ENCODE measurements at places on chromosomes 2 and 18.

GRCh38 chr2:64348386-64349130 is 105.4 kb upstream of the LGALSL start:
- DNase-seq, result no peak

DNA sequence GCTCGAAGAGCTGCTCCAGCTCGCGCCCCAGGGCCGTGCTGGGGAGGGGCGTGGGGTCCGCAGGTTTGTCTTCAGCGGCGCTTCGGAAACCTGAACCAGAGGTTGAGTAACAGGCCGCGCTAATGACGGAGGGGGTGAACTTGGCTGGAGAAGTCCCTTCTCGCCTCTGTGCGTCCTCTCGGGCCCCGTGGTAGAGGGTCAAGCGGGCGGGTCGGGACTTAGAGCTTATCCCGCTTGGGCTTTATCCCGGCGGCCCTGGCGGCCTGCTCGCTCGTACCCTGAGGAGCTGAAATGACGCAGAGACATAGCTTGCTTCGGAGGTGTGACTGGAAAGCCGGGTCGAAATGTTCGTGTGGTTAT is 479 bp downstream of the RNMT start:
- peak; percentile 12 for DNase-seq

GRCh38 chr18:46109386-46109785 is 5.2 kb downstream of the HAUS1 start:
- DNase-seq, result no peak

GRCh38 chr2:232900811-232901735 is 31.0 kb downstream of the SNORC start:
- DNase-seq, result no peak

DNA sequence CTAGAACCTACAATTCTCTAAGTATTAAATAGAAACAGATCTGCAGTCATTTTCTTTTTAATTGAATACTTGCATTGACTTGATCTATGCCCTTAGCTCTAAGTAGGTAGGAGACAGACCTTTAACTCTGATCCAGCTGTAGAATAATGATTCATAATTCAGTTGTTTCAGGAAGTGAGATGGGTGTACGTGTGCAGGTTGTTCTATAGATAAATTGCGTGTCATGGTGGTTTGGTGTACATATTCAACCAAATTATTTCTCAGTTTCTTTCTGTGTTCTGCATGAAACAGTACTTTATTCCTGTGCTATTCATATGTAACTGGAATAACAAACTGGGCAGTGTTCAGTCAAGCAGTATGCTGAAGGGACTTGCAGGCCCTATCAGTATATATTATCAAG is 34.3 kb upstream of the CD226 start:
- DNase-seq, result no peak

DNA sequence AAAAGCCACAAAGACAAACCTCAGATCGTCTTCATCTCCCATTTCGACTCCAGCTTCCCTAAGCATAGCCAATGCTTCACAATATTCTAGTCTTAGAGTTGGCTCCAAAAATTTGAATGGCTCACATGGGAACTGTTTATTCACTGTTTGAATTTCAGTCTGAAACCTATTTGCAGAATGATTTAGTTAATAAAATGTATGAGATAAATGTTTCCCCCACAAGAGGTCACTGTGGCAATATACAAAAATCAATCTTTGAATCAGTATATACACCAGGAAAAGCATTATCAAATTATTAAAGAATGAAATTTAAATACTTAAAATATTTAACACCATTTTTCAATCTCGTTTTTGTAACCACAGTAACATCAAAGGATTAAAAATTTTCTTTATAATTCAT is 40.0 kb upstream of the MCM6 start:
- no peak for DNase-seq

DNA sequence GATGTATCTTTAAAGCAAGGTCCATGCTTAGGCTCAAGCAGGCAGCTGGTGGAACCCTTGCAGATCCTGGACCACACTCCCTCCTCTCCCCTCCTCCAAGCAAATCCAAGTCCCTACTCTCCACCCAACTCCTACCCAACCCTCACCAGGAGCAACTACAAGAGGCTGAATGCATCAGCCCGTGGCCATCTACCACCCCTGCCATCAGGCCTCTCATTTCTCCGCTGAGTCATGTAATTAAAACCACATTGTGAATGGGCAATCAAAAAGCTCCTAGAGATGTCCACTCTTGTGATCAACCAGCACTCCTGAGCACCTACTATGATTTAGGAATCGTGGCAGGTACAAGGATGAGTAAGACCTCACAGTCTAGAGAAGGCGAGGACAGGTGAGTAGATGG is 142.2 kb upstream of the CAPN13 start:
- DNase-seq, result no peak

GRCh38 chr18:60246606-60247005 is 126.0 kb downstream of the MC4R start:
- DNase-seq, result no peak

- no peak for DNase-seq
Measured at GRCh38 chr2:209074711-209075110, 349.1 kb upstream of the MAP2 start.

DNA sequence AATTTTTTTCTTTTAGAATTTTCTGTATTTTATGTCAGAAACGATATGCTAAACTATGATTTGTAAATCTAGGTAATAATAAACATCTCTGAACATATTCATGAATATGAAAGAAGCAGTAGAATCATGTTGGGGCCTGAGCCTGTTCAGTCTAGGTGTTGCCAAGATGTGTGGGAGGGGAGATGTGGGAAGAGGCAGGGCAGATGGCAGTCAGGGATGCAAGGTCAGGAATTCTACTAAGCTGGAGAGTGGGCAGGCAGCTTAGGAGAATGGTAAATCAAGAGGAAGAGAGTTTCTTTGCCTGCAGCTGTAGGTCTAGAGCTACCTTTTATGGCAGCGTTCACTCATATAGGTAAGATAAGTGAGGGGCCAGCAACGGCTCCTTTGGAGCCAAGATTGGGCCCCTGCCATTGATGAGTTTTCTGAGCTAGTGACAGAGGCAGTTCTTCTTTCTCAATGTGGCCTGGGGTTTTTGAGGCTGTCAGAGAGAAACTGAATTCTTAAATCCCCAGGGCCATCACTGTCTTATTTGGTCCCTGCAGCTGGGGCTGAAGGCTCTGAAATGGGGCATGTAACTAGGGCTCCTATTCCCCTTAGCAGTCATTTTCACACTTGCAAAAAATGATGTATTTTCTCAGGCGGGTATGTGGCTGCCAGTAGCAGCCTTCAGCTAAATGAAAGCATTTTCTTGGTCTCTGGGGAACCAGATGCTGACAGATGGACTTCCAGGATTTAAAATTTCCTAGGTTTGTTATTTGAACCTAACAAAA is 232.8 kb downstream of the PIK3C3 start:
- no peak for DNase-seq

- DNase-seq, result no peak
Measured at GRCh38 chr2:196079052-196079451, 10.4 kb upstream of the DNAH7 start.

- DNase-seq, result no peak
Measured at GRCh38 chr2:8080063-8080462, 601.8 kb upstream of the ID2 start.

DNA sequence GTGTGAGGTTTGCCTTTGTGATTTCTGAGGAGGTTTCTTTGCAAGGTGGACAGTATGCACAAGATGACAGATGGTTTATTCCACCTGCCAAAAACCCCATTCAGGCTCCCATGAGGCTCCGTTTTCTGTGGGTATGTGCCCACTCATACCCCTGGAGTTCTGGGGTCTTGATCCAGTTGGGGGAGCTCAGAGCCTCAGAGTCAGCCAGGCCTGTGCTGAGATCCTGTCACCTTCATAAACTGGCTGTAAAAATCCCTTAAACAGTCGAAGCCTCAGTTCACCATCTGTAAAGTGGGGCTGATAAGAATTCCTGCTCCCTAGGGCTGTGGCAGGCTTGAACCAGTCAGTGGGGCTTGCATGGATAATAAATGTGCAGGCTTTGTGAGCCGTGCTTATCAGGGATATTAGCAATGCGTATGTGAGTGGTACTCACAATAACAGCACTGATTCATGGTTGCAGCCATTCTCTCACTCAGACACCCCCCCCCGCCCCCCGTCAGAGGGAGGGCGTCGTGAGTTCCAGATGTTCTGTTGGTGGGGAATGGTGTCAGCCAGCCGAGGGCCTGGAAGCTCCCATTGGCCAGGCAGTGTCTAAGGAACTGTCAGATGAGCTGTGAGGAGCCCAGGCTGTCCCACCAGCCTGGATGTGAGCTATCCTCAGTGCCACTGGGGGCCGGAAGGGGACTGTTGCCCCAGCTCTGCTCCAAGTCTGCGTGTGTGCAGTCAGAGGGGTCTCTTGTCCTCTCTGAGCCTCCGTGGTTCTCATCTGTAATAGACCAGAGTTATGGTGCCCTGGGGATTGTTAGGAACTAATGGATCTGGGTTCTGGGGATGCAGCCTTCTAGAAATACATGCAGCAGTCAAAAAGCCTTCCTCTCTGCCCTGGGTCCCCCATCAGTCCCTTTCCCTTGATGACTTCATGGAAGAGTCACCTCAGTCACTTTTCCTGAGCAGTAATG is 51.7 kb downstream of the KCNIP3 start:
- no peak for DNase-seq

DNA sequence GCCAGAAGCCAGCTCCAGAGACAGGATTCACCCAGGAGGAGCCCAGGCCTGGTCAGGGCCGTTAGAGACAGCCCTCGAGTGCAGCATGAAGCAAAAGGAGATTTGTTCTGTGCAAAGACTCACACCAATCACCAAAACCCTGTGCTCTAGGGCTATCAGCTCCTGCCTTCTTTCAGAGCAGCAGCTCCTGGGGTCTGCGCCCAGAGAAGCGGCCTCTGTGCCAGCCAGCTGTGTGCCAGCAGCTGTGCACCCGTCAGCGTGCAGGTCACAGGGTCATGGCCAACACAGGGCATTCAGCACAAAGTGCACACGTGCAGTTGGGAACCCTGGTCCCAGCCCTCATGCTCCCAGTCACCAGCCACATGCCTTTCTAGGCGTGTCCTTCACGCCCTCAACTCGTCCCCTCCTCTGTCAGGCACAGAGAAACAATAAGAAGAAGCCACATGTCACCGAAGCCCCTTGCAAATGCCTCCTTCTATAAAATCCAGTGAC is 49.3 kb downstream of the ZNF516 start:
- DNase-seq, result no peak

DNA sequence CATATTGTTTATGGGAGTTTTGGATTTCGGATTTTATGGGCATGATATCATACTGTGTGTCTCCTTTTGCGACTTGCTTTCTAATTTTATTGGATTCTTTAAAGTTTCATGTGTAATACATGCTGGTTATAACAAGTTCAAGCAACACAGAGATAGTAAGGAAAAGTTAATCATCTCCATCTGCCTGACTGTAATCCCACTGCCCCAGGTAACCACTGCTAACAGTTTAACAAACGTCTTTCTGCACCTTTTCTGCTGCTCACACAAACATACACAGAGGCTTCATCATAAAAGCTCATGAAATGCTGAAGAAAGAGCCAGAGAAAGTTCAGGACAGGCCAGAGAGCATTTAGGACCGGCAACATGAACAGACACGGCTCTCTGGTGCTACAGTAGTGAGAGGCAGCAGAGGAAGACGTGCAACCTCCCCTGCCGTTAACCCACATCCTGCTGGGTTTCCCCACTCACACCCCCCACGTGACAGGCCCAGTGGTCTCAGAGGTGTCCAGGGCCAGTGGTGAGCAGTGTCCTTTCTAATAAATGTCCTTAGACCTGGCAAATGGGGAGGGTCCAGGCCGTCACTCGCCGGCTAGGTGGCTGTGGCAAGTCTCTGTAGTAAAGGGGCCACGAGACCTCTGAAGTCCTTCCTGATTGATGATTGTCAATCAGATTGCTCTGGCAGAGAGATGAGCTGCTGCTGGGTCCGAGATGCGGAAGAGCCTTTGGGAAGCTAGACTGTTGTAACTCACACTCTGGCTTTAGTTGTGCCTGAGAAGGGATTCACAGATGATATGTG is 43.0 kb upstream of the SLC1A4 start:
- DNase-seq, result peak; percentile 2

DNA sequence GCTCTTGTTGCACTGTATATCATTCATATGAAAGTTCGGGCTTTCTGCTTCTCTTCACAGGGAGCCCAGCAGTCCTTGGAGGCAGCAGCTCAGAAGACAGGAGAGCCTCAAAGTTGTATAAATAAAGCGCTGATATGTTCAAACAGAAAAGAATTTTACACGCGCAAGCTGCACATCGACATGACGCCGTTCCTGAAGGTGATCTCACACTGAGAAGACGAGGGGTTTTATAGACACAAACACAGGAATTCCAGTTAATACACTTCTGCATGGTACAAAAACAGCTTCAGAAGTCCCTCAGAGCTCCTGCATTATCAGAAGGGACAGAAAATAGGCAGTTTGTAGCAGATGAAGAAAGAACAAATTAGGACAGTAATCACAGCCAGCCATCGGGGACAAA is 81.6 kb downstream of the KIAA2012 start:
- DNase-seq, result no peak

DNA sequence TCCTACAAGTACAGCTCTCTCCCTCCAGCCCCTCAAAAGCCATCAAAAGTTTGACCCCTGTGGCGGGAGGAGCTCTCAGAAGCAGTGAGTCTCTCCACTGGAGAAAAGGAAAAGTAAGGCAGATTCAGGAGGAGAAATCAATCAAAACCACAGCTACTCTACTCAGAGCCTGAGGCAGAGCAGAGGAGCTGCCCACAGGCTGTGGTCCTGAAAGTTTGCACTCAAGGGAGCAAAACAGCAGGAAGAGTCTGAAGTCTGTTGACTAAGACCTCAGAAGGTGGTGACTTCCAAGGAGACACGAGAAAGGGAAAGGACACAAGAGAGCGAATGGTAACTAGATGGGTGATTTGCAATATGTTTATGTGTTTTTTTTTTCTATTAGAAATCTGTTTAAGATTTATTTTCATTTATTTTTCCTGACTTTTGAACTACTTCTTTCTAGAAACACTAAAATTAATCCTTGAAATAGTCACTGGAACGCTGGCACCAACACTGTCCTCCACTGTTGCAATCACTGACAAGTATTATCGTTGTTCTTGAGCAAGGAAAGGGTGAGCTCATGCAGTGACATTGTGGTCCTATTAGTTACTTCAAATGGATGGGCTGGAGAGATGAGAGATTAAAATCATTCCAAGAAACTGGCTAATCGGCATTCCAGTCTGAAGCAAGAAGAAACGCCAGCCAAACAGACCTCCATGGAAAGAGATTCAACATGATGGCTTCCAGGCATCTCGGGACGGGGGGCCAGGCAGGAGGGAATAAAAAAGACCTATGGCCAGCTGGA is 35.8 kb downstream of the PID1 start:
- DNase-seq, result no peak

DNA sequence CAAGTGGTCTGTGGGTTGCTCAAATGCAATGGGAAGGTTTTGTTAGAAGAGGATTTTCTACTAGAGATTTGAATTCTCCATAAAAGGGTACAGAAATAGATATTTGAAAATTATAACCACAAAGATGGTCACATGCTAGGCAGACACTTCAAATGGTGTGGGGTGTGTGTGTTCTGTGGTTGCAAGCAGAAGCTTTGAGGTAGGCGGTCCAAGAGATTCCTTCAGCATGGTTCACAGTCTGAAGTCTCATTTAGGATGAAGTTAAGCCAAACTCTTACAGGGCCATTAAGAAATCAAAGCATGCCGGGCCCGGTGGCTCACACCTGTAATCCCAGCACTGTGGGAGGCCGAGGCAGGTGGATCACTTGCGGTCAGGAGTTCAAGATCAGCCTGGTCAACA is 38.3 kb upstream of the RMDN2 start:
- DNase-seq, result no peak

Data from T follicular helper cell (primary cell).